ENCODE measurements at places on chromosomes 11 and 22.

GRCh38 chr22:20858615-20859416, at the start of the genes PI4KA and SNAP29:
Gene PI4KA, minus strand, starts transcription at chr22:20858811. Its CDS starts 86 bp downstream, at chr22:20858725.
Gene SNAP29, plus strand, starts transcription at chr22:20859007. Its CDS starts 104 bp downstream, at chr22:20859111.
- DNase-seq = peak; percentile 98

GRCh38 chr11:23723861-23724260, 773.0 kb upstream of the LUZP2 start:
- no peak for DNase-seq

- no peak for DNase-seq
These were observed 32.5 kb upstream of the LMO2 start for GRCh38 chr11:33924341-33924740.

DNA sequence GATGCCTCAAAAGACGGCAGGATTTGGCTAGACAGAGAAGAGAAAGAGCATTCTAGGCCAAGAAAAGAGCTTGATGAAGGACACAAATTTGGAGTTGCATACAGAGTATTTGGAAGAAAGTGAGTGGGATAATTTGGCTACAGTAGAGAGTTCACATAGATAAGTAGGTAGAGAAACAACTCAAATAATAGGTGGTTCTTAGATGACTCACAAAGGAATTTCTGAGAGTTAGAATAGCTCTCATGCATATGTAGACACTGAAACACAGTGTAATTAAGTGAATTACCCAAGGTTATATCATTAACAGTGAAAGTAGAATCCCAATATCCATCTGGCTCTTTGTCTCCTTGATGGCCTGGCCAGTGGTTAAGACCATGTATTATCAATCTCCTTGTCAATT, 228.6 kb upstream of the DDI1 start:
- no peak for DNase-seq

DNA sequence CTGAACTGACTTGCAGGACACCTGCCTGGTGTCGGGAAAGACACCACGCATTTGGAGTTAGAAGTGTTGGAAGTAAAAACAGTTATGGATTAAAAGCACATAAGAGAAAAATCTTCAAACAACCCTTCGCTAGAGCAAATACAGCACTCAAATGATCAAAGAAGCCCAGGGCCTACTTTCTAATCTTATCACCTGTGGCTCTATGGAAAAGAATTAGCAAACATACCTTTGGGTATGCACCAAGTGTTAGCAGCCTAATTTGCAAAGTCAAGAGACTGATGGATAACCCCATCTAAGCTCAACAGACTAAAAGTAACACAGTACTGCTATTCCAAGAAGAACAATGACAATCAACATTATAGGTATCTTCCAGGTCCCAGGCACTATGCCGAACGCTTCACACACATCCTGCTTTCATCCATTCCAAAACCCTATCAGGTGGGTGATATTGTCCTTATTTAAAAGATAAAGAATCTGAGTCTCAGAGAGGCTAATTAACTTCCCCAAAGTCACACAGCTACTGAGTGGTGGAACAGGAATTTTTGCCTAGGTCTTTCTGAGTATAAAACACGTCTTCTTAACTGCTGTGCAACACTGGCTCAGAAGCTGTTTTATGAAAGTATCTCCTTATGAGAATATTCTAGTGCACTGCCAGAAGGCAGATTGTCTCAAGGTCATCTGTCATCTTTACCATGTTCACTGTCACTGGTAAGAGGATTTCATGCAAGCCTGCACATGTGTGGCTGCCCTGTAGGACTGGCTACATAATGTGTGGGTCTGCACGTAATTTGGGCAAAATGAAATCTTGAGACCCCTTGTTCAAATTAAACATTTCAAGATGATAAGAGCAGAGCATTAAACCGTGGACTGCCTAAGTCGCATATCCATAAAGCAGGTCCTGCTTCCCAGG, 16.4 kb downstream of the SLC1A2 start:
- DNase-seq = no peak

GRCh38 chr11:36365907-36366306, 69.8 kb downstream of the PRR5L start:
- DNase-seq = no peak

GRCh38 chr22:26479792-26480610, 3.6 kb downstream of the HPS4 start:
- DNase-seq = no peak

DNA sequence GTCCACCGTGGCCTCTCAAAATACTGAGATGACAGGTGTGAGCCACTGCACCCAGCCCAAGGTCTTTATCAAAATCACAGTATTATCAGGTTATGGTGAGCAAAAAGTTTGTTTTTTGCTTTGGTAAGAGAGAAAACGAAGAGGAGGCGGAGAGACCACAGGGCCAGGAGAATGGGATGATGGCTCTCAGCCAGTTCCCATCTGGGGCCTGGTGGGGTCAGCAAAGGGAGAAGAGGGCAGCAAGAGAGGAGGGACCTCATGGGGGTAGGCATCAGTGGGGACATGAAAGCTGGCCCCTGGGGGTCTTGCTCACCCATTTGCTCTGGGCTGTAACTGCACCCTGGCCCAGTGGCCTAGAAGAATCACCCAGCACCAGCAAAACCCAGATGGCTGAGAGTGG, 190.2 kb downstream of the SHANK2 start:
- no peak for DNase-seq

DNA sequence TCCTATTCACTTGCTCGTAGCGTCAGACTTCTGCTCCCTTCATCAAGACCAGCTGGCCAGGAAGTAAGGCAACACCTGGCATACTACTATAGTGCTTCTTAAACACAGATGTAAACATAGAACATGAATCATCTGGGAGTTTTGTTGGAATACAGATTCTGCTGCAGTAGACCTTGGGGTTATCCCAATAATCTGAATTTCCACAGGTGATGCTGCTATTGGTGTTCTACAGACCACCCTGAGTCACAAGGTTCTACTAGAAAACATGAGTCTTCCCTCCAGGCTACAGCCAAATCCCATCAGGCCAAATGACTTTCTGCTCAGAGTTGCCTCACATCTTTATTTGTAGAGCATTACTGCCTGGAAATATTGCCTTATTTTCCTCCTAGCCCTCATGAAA, 175.2 kb downstream of the NELL1 start:
- no peak for DNase-seq

DNA sequence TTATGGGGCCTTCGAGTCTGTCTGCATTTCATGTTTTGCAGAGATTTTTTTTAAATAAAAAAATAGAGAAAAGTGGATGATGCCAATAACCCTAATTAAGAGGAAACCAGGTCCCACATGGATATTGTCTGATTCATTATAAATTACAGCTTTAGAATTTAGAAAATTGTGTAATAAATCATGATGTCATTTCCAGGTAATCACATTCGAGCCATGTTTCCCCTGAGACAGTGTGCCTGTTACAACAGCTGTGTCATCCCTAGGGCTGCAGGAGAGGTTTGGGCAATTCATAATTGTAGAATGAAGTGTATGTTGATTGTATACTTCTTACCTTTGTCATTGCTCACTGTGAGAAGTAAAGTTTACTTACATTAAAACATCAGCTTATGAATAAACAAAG, 38.3 kb downstream of the NCAM1 start:
- DNase-seq = no peak

DNA sequence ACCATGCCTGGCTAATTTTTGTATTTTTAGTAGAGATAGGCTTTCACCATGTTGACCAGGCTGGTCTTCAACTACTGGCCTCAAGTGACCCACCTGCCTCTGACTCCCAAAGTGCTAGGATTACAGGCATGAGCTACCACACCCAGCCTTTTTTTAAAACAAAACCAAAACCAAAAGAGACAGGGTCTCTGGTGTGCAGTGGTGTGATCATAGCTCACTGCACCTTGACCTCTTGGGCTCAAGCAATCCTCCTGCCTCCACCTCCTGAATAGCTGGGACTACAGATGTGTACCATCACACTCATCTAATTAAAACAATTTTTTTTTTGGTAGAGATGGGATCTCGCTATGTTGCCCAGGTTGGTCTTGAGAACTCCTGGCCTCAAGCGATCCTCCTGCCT, 77.7 kb downstream of the PTPRJ start:
- DNase-seq = no peak

DNA sequence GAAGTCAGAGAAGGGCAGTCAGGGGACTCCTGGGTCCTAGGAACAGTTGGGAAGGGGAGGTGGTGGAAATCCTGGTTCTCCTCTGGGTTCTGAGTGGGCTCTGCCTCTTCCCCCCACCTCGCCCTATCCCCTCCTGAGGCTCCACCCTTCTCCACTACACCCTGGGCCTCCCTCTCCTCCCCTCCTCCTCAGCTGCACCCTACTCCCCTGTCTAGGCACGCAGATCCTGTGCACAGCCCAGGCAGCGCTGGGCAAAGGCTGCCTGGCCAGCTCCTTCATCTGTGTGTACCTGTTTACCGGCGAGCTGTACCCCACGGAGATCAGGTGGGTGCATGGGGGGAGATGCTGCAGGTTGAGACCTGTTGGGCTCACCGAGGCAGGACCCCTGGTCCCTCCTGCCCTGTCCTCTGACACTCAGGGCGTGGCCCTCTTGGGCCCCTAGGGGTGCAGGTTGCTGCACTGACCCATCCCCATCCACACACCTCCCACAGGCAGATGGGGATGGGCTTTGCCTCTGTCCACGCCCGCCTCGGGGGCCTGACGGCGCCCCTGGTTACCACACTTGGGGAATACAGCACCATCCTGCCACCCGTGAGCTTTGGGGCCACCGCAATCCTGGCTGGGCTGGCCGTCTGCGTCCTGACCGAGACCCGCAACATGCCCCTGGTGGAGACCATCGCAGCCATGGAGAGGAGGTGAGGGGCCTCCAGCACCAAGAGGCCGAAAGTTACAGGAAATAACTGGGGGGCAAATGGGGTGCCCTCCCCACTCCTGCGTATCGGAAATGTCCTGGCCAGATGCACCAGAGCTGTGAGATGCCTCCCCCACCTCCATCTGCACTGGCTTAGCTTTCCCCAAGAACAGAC, 25.3 kb upstream of the POLA2 start:
- DNase-seq = no peak

GRCh38 chr11:117387992-117388755, 60.5 kb downstream of the CEP164 start:
- peak; percentile 64 for DNase-seq

- DNase-seq = no peak
These were observed 328.2 kb downstream of the FAM181B start for GRCh38 chr11:82405421-82405820.

DNA sequence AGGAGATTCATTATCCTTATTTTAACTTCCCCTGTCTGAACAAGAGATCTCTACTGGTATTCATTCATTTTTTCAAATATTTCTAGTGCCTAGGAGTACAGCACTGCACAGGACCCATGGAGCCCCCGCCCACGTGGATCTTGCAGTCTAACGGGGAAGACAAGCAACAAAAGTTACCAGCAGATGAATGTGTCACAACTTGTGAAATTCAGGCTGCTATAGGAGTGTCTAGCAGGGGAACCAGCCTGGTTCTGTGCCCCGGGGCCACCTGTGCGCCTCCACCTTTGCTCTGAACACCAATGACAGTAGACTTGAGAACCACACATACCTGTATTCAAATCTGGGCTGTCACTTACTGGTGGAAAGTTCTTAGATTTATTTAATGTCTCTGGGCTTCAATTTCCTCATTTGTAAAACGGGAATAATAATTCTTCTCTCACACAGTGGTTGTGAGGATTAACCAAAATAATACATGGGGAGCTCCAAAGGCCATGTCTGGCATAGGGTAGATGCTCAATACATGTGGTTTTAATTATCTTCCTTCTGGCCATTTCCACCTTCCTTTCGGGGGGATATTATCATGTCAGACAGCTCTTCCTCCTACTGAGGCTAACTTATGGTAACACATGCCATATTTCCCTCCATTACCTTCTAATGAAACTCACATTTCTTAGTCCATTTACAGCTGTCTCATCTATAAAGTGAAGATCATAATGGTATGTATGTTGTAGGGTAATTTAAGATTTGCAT, 17.8 kb downstream of the POU2AF1 start:
- DNase-seq = no peak

DNA sequence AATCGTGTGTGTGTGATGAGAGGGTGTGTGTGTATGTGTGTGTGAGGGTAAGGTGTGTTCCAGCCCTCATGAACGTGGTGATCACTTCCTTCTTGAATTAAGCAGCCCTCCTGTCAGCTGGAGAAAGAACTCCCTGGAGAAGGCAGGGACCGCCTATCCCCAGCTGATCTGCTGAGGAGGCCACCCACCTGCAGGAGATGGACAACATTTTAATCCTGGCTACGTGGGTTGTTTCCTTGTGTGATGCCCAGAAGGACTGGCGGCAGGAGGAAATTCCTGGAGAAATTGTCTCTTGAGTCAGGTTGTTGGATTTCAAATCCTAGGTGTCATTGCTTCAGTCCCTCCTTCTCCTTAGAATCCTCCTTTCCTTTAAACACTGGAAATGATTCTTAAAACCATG, 878.8 kb downstream of the NTM start:
- DNase-seq = no peak

DNA sequence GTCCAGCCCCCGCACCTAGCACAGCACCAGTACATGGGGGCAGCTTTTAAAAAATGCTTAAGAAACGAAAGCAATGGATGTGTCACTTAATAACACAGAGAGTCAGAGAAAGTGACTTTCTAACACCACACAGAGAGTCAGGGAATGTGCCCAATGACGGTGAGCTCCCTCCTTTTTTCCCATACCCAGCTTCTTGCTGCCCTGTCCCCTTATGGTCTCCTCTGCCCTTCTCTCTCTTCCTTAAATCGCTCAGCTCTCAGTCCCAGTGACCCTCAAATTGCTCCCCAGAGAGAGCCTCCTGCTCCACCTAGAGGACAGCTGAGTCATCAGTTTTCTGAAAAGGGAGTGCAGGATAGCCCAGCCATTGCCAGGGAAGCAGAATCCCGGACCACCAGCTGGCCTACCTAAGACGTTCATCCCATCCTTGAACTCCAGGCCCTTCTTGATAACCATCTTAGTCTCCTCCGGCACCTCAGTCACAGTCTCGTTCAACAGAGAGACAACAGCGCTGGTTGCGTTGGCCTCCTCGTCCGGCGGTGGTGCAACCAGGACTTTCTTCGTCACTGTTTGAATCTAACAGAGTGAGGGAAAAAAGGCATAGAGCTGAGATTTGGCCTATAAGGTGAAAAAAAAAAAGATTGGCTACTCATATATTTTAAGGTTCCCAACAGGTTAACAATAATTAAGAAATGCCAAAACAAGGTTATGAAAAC, 113.5 kb downstream of the SLC1A2 start:
- DNase-seq = peak; percentile 50

DNA sequence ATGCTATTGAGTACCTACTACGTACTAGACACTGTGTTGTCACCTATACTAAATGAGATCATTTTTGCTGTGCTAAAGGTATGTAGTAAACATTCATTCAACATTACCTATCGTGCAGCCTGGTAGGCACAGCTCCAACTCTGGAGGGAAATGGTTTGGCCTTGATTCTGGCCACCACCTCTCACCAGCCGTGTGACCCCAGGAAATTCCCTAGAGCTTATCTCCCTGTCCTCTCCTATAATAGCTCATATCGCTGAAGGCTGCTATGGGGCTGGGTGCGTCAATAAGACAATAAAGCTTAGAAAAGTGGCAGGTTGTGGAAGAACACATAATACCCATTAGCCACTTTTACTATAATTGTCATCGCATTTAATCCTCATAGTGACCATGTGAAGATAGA, 107.5 kb downstream of the MYO18B start:
- DNase-seq = no peak
